AG08395 (cell line): ENCODE measurements at places on chromosomes 12 and 14.

DNA sequence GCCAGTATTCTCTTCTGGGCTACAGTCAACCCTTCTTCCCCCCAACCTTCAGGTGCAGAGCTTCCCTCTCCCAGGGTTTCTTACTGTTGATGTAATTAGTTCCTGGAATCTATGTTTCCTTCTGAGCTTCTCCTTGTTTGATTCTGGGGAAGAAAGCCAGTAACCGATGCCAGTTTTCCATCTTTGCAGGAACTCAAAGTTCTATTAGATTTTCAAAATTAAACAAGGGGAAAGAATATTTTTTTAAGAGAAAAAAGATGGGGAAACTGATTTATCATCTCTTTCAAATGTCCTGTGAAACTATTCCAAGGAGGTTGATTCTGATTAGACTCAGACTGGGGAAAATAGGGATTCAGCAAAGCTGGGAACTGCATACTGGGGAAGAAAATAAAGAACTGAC lies 17.9 kb upstream of the FAM234B start:
- DNase-seq, result no peak

GRCh38 chr12:26741584-26742227 lies 91.3 kb downstream of the ITPR2 start:
- no peak for DNase-seq

DNA sequence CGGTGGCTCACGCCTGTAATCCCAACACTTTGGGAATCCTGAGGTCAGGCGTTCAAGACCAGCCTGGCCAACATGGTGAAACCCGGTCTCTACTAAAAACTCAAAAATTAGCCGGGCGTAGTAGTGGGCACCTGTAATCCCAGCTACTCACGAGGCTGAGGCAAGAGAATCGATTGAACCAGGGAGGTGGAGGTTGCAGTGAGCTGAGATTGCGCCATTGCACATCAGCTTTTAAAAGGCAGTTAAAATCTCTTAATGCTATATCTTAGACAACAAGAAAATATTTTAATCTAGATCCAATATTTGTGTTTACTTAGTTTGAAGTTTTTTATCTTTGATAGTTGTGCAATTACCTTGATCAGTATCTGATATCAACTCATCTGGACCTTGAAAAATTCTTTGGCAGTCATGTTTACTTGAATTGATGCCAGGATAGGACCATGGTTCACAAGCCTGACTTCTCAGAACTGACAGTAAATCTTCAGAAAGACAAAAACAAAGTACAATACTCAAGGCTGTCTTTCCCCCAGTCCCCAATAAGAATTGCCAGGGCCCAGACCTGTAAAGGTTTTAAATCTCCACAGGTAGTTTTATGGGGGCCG lies 135.0 kb upstream of the AEBP2 start:
- DNase-seq, result no peak

DNA sequence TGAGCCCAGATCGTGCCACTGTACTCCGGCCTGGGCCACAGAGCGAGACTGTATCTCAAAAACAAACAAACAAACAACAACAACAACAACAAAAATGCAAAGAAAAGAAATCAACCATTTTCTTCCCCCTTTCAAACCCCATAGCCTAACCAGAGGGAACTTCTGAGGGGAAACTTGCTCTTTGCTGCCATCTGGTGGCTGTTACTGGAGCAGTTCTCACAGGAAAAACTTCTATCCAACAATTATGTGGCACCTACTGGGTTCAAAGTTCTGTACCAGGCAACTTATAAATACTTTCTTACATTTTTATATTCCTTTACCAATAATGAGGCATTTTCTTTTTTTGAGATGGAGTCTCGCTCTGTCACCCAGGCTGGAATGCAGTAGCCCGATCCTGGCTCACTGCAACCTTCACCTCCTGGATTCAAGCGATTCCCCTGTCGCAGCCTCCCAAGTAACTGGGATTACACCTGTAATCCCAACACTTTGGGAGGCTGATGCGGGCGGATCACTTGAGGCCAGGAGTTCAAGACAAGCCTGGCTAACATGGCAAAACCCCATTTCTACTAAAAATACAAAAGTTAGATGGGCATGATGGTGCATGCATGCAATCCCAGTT lies 50.9 kb upstream of the BICDL1 start:
- DNase-seq, result peak; percentile 84

DNA sequence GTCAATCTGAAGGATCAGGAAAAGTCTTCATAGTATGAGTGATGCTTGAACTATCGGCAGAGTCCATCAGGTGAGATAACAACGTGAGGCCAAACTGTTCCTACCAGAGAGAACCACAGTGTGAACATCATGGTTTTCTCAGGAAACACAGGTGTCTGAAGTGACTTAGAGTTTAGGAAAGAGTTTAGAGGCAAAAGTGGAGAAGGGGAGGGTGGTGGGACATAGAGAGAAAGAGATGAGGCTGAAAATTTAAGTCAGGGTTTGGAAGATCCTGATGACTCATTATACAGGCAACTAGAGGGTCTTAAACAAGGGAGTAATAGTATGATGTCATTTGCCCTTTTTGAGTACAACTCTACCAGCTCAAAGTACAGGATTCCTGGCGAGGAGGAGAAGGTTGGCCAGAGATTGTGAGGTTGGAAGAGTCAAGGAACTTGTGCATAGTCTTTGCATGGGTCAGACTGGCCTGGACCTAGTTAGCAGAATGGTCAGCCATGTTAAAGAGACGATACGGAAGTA lies 16.0 kb downstream of the CPNE8 start:
- no peak for DNase-seq

- DNase-seq, result no peak
Measured at GRCh38 chr14:31944256-31945073, 132.6 kb upstream of the ARHGAP5 start.

DNA sequence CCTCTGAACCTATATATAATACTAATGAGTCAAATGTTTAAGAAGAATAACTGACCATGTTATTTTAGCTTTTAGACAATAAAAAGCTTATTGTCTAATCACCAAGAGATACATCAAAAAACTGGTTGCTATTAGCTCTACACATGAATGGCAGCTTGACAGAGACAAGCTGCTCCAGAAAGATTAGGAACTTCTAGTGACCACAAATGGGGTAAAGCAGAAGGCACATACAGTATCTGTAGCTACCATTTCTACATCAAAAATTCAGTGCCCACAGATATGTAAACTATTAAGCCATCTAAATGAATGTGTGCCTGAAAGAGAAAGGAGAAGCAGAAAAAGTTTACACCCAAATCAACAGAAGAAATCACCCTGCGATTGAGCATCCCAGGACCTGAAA lies 2.4 kb downstream of the AREL1 start:
- DNase-seq, result no peak

DNA sequence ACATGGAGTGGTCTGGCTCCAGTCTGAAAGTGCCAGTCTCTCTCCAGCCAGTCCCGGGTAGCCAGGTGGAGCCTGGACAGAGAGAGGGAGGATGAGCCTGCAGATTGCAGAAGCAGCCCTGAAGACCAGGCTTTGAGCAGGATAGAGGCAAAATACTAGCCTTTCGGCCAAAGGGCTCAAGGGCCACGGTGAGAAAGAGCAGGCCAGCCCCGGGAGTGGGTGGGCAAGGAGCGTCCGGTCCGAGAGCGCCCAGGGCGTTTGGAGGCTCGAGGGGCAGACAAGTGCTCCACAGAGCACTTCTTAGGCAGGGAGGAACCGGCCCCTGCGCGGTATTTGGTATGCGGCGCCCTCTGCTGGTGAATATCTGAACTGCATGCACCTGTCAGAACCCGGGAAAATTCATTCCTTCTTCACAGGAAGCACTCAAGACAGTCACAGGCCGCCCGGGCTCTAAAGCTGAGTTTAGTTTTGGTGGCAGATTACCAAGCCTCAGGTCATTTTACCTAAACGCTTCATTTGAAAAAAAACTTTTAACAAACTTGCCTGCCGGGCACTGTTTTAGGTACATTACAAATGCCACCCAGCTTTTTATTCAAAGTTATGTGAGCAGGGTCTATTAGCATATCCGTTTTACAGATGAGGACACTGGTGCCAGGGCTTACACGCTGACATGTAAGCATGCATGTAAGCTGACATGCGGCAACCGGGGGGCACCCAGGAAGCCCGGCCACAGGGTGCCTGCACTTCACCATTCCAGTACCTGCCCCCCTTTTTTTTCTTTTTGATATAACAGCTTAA lies 21.0 kb upstream of the PSMC1 start:
- peak; percentile 85 for DNase-seq

GRCh38 chr14:21874167-21874566 lies 200.5 kb upstream of the OR4E1 start:
- no peak for DNase-seq

- no peak for DNase-seq
Measured at GRCh38 chr14:85572011-85572410, 42.1 kb downstream of the FLRT2 start.

GRCh38 chr12:126084480-126084879 lies 1019.2 kb downstream of the AACS start:
- no peak for DNase-seq
